NCI-H1417 treated with DMSO at 0.1 percent for 48 hours (cell line): ENCODE measurements at places on chromosomes 11 and 22.

DNA sequence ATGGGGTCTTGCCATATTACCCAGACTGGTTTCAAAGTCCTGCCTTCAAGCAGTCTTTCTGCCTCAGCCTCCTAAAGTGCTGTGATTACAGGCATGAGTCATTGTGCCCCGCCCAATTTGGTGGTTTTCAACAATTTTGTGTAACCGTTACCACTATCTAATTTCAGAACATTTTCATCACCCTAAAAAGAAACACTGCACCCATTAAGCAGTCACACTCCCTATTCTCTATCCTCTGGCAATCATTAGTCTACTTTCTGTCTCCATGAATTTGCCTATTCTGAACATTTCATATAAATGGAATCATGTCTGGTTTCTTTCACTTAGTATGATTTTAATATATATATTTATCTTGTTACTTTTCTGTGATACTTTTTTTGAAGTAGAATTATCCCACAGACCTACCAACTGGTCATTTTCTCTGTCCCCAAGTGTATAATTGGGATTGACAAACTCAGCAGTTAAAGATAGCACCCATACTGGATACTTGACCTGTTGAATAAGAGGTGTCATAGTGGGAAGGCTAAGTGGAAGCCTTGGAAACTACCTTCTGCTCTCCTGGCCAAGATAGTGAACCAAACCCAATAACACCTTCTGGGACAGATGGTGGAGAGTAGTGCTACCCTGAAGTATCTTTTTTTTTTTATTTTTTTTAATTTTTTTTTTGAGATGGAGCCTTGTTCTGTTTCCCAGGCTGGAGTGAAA, 64.8 kb downstream of the STIM1 start:
- DNase-seq = no peak

DNA sequence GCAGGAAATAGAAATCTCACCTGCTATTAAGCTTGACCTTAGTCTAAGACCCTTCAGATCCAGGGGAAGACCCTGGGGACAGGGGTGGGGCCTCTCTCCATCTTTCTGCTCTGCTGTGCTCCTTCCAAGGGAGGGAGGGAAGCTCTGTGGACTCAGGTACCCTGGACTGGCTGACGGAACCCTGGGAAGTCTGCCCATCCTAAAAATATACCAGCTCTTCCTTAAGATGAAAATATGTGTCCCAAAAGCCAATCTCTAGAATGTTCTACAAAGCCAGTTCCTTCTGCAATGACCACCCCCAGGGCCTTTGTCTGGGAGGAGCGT, 73.7 kb downstream of the RTL6 start:
- no peak for DNase-seq

GRCh38 chr11:116172851-116173250, 599.9 kb downstream of the BUD13 start:
- no peak for DNase-seq

DNA sequence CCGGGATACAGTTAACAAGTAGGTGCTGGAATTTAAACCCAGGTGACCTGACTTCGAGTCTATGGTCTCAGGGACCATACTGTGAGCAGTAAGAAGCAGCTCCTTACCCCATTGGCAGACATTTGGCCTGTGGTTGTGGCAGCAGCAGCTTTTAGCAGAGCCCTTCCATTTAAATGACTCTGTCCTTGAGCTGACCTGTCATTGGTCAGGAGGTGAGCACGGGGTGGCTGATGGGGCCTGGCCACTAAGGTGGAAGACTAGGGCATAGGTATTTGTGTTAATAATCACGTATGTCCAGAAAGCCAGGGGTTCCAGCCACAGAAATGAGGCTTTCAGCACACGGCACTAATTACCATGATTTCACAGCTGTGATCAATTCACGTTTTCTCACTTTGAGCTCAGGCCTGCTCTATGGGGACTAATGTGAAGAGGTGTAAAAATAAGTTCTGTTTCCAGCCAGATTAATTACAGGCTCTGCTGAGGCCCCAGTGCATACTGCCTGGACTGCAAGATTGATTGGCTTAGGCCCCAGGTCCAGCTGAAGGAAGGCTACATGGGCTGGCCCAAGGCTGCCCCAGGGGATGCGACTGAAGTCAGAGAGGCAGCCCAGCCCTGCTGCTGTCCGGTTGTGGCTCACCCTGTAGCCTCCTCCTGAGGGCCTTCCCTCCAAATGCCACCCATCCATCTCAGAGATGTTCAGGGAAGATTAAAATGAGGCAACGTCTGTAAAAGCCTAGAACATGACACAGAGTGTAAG, 76.0 kb downstream of the FDX1 start:
- no peak for DNase-seq

DNA sequence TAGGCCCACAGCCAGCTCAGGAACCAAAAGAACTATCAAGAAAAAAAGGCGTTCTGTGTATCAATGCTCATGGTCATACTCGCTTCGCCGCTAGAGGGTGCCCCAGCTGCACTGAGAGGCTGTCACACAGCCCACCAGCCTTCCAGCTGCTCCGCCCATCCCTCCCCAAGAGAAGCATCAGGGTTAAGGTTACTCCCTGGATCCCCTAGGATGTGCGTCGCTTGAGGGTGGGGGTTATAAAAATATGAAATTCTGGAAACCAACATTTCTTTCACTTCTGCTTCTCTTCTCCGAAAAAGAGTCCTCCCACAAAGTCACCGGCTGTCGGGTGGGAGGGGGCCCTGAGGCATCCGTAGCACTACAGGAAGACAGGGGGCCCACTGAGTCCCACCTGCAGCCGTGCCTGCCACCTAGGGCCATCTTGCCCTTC, 1.7 kb downstream of the CBX6 start:
- DNase-seq = peak; percentile 6

- DNase-seq = no peak
Measured at GRCh38 chr11:78651923-78652842, 77.5 kb upstream of the NARS2 start.

DNA sequence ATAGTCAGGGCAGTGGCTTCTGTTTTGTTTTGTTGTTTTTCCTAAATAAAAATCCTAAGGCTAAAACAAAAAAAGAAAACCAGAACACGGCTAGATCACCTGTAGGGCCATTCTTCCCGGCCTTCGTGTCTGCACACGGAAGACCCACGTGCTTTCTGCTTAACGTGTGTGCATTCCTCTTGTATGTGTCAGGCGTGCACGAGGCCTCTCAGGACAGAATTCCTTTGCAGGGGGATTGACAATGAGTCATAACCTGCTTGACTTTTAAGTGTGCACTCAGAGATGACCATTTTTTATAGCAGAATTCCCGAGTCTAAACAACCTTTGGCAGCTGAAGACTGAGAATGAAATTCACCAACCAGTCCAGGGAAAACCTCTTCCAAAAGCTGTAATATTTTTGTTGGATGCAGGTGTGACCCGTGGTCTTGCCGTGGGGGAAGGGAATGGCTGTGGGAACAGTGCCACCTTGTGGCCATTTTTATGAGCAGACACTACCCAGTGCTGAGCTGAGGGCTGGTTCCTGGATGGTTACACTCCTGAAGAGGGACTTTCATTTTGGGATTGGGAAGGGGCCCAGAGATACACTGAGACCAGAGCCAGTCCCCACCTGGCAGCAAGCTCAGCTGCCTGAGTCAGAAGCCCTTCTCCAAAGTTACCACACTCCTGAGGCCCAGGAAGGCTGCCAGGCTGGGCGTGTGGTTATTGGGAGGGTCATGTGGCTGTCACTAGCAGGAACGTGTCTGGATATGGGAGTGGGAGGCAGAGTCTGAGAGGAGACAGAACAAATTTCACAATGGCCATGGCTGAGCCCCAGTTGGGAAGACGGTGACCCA, 35.7 kb upstream of the DKK3 start:
- no peak for DNase-seq

DNA sequence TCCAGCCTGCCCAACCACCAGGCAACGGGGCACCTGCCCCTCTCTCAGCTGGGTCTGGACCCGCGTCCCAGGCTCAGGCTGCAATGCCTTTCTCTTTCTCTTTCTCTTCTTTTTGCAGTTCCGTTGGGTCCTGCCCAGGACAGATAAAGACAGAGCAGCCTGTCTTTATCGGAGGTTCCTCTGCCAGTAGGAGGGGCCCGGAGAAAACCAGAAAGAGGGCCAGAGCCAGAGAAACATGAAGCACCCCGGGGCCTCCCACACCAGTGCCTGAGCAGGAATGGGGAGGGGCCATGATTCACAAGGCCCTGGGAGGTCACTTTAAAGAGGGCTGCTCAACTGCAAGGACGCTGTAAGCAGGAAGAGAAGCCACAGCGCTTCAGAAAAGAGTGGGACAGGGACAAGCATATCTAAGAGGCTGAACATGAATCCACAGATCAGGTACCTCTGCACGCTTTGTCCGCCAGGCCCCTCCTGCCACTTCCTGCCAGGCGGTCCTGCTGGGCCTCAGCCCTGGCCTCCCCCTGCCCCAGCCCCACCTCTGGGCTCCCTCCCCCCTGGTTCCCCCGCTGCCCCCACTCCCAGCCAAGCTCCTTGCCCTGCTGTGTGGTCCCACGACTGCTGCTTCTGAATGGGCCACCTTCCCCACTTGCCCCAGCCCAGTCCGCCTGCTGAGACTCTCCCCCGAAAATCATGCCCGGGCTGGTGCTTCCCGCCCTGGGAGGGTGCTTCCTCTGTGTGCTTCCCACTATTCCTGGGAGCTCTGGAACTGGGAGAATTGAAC, at the start of gene APOBEC3C:
APOBEC3C (plus strand) TSS at position 316 of the 781 bp plus-strand sequence; CDS start at position 422, 106 bp downstream.
- no peak for DNase-seq

DNA sequence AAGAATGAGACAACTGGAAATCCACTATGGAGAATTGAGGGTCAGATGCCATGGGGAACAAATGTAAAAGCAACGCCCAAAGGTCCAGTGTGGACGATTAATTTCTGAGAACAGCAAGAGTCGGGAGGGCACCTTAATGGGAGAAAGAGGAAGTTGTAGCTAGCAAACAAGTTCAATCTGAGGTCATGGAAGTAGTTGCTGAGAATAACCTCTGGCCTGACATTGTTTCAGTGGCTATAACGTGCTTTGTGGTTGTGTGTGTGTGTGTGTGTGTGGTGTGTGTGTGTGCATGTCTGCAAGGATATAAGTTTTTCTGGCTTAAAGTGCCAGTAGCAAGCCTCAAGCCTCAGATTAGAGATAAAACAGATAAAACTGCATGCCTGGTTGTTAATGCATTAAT, 1630.1 kb upstream of the TENM4 start:
- no peak for DNase-seq

DNA sequence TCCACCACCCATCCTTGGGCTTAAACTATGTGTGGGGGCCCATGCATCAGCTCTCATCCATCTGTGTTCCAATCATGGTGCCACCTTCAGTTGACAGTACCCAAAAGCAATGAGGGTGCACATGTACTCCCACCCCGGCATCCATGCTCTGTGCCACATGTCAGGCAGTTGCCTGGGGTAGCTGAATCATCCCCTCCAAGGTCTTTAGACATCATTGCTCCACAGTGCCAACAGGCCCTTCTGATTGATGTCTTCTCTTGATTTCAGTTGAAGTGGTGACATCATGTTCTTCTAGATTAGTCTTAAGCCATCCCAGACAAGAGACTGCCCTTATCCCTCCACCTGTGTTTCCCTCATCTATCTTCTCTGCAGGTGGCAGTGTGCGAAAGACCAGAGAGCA, 42.5 kb downstream of the TMPRSS5 start:
- no peak for DNase-seq
